Cardiac fibroblast (primary cell): ENCODE measurements at places on chromosomes 16 and 17.

GRCh38 chr16:22787466-22788192 lies 26.3 kb upstream of the HS3ST2 start:
- DNase-seq: no peak

DNA sequence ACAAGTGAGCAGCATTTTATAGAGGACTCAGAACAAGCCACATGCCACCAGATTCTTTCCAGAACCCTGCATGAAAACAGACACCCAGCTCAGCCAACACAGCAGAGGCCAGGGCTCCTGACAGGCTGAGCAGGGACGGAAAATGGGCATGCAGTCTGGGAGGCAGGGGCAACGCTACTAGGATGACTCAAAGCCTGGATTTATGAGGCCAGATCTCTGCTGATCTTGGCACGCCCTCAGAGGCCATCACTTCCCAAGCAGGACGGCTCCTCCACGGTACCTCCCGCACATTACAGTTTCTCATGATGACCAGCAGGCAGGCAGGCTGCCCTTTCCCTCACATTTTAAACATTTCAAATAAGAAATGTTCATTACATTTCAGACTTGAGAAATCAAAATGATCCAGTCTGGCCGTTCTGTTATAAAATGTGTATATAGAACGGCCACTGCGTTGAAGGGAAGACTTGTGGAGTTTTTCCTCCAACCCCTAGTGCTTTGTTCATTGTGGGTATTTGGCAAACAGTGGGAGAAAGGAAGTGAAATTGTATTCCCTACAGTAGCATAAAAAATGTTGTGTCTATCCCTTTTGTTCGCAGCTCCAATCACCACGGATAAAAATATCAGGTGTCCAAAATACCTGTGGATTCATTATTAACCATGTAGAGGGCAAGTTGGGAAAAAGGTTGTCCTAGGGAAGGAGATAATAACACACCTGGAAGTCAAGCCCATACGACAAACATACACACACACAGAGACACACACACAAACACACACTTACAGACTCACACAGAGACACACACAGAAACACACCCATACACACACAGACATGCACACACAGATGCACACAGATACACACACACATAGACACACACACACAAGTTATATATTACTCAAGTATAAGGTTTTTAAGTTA lies 64.8 kb upstream of the ADAMTS18 start:
- DNase-seq: peak; percentile 13

- DNase-seq: no peak
Measured at GRCh38 chr16:11361701-11362451, 16.6 kb downstream of the RMI2 start.

- no peak for DNase-seq
Measured at GRCh38 chr16:64282181-64282580, 839.7 kb downstream of the CDH11 start.

DNA sequence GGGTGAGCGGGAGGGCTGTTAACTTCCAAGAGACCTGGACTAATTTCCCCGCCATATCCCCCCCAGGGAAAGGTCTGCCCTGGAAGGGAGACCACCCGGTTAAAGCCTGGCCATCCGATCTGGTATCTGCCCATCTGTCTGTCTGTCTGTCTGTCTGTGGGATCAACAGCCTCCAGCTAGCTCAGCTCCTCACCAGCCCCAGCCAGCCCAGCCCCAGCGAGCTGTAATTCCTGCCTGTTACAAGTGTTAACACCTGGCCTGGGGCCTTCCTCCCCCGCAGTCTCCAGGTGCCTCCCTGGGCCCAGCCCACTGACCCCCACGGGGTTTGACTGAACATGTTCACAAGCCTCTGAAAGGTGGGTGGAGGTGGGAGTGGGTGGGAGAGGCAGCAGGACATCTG lies 4.0 kb downstream of the WNT3 start:
- DNase-seq: no peak

DNA sequence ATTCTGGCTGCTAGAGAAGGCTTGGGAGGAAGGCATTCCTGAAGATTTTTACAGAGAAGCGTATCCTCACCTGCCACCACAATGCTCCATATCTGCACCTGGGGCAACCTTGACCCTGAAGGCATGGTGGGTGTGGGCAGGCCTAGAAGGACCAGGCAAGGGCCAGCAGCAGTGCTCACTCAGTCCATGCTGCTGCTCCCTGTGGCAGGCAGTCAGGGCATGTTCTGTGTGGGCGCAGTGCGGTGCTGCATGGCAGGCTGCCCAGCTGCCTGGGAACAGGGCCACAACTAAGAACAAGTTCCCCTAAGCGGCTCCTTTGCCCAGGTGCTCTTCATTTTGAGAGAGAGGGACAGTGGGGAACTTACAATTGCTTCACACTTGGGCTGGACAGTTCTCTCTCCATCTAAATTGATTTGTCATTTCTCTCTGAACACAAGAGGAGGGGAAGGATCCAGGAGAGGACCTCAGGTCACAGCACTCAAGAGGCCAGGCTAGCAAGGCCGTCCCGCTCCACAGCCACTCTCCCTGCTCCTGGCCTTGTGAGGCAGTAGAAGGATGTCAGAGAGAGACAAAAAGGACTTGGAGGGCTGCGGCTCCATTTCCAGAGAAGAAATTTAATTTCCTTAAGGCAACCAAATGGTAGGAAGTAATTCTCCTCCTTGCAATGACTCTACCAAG lies 158.8 kb downstream of the AATF start:
- peak; percentile 58 for DNase-seq
